Dermis blood vessel endothelial cell (primary cell): ENCODE measurements at places on chromosomes 7 and 10.
A peak's percentile ranks its signal among the peaks of the same experiment; 100 is the strongest.

DNA sequence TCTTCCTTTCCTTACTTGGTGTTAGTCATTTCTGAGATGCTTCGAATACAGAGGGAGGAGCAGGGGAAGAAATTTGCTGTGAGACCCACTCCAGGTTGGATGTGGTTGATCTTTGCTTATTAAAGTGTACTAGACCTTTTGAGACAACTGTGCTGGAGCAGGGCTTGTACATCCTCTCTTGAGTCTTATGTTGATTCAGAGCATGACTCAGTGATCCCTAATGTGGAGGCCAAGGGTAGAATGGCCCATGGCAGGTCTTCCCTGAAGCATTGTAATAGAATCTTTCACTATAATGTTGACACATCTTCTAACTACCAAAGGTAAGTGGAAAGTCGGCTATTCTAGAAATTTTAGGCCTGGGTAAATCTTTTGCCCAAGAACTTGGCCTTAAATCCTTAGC is 17.0 kb upstream of the SFR1 start:
- DNase-seq: no peak

- DNase-seq: no peak
These were observed 145.1 kb downstream of the PLXDC2 start for GRCh38 chr10:19961076-19962053.

- DNase-seq: no peak
These were observed 54.3 kb downstream of the VIM start for GRCh38 chr10:17282311-17282710.

GRCh38 chr7:3120513-3120912 is 76.8 kb upstream of the CARD11 start:
- no peak for DNase-seq

GRCh38 chr7:134712196-134712595 is 65.5 kb downstream of the BPGM start:
- DNase-seq: no peak

DNA sequence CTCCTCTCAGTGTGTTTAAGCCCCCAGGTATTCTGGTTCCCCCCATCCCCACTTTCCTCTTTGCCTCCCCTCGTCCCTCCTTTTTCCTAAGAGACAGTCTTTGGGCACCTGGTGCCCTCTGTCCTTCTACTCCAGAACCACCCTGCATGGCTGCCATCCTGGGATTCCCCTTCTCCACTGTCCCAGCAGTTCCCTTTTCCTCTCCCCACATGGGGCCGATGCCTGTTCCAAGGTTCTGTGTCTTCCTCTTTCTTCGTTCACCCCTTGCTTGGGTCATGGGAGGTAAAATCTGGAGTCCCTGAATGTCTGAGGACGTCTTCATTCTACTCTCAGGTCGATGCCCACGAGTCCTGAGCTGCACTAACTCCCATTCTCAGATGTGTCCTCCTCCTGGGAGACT is 120.8 kb downstream of the TAX1BP1 start:
- DNase-seq: no peak

DNA sequence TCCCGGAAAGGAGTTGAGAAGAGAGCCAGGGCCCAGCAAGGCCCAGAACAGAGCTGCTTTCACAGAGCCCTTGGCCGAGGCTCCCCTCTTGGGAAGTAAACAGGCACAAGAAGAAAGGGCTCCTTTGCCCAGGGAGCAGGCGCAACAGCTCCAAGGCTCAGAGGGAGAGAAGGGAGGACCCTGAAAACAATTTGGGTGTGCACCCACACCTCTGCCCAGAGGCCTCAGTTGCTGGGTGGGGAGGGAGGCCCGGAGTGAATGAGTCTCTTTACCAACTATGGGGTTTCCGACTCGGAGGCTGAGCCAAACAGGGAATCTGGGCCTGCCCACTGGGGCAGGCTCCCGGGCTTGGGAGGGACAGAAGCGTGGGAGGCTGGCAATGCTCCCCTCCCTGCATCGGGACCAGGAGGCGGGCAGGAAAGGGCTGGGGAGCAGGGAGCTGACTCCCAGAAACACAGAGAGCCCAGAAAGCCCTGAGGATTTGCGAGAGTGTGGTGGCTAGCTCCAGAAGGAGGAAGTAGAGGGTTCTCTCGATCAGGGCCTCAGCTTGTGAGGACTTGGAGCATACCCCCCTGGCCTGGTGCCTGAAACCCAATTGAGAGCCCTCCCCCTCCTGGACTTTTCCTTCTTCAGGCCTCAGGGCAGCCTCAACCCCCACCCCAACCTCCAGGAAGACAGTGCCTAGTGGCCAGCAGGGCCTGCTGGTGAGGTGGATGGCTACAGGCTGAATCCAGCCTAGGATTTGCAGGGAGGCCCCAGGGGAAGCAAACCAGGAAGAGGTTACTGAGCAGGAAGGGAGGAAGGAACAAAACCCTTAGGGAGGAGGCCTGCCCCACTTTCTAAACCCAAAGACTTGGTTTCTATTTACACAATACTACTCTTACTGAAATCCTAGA is 6.2 kb downstream of the C10orf105 start:
- peak; percentile 59 for DNase-seq

DNA sequence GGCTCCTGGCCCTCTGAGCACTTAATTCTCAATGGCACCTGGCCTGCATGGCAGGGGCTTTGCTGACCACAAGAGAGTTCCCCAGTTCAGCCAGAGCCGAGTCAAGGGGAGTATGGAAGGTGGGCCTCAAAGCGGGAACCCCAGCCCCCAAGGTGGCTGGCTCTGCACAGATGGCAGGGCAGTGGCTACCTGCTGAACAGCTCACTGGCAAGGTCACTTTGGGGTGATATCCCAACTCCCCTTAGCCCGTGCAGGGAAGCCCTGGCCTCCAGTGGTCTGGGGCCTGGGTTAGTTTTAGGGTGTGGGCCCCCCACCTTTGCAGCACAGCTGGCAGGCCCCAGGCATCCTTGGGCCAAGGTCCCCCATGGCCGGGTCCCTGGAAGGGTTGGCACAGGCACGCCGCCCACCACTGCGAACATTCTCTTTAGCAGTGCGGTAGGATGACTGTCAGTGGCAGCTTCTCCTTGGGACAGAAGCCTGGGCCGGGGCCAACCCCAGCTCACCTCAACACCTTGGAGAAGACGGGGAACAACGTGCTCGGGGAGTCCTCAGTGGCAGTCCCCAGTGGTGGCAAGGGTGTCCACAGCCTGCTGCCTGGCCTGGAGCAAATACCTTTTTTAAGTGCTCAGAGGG is 36.8 kb downstream of the PPIF start:
- no peak for DNase-seq

DNA sequence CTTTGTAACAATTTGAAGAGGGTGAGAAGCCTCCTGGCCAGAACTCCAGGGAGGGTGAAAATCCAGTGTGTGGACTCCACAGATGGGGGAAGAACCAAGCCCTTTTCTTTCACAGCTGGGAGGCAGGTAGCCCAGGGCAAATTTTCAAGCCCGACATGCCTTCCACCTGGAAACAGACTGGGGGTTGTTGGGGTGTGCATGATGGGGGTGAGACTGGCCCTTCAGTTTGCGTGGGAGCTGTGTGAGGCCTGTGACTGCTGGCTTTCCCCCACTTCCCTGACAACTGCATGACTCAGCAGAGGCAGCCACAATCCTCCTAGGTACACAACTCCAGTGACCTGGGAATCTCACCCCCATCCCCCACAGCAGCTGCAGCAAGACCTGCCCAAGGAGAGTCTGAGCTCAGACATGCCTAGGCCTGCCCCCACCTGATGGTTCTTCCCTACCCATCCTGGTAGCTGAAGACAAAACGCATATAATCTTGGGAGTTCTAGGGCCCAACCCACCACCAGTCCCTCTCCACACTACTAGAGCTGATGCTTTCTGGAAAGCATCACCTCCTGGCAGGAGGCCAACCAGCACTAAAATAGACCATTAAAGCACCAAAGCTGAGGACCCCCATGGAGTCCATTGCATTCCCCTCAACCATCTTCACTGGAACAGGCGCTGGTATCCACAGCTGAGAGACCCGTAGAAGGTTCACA is 445.4 kb downstream of the TFEC start:
- no peak for DNase-seq

DNA sequence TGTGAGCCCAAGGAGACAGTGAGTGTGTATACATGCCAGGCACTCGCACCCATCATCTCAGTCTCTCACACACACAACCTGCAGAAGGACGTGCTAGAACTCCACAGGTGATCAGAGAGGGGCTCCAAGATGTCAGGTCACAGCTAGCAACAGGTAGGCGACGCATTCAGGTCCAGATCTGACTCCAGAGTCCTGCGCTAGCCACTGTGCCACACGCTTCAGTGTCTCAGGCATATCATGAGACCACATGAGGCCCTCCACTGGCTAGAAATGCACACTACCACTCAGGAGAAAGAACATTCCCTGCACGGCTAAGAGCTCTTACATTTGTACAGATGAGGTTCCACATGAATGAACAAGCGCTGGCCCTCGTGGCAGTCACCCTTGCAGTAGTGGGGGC is 11.5 kb downstream of the AKR1B1 start:
- no peak for DNase-seq

DNA sequence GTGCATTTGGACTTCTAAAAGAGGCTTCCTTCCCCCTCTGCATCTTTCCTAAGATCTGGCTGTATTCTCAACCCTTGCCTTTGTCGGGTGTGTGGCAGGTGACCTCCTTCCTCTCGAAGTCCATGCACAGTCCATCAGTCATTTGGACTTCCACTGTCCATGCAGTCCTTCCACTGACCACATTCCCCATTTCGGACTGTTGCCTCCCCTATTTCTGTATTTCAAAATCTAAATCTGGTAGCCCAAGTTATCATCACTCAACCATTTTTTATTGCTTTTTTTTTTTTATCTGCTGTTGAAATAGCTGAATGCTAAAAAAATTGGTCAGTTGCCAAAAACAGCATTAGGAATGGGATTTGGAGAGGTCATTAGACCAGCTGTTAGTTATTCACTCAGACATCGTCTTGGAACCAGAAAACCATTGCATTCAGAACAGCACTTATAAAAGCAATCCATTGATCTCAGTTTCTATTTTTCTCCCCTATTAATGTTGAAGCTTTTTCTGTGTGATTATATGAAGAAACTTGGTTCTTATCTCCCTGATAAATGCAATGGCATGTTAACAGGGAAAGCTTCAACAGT is 575.6 kb downstream of the KIF20B start:
- DNase-seq: no peak

GRCh38 chr10:96556003-96556402 is 30.8 kb downstream of the TM9SF3 start:
- DNase-seq: peak; percentile 45

- no peak for DNase-seq
These were observed 2.8 kb downstream of the FAM20C start for GRCh38 chr7:195010-195829.
